Natural killer cell treated with Interleukin-12 subunit alpha and Interleukin-12 subunit beta and Interleukin-15 and Interleukin-18, amount 100 ng/mL, for 72 hours (primary cell): ENCODE measurements at places on chromosomes 16 and 17.
A peak's percentile ranks its signal among the peaks of the same experiment; 100 is the strongest.

- no peak for DNase-seq
Observed at GRCh38 chr17:6633263-6633662, 7.2 kb downstream of the KIAA0753 start.

GRCh38 chr17:58541249-58541648 is 26.8 kb upstream of the MTMR4 start:
- no peak for DNase-seq

- no peak for DNase-seq
Observed at GRCh38 chr16:85947230-85948137, 48.5 kb downstream of the IRF8 start.

DNA sequence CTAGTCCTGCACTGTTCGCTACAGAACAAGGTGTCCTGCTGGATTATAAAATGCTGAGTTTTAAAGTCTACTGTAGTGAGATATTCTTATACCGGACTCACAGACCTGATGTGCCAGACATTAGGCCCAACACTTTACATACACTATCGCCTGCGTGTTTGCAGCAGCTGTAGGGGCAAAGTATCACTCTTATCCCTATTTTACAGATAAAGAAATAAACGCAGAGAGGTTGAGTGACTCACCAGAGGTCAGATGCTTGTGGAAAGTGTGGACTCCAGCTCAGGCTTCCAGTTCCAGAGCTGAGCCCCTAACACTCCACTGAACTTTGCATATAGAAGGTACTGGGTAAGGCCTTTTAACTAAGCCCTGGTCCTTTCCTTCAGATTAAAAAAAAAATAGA is 47.4 kb downstream of the PLXDC1 start:
- DNase-seq, result no peak

DNA sequence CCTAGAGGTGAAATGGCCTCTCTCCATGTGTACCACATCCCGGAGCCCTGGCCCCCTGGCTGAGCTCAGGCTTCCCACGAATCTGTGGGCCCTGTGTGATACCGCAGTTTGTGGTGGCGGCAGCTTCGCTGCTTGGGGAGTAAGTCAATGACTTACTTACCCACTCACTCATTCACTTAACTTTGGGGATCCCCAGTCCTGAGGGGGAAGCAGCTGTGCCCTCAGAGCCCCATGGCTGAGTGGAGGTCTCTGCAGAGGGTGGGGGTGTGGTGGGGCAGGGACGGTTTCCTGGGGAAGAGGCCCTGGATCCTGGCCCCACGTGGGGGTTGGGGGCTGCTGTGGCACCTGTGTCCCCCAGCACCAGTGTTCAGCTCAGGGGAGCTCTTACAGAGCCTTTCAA is 13.2 kb downstream of the KCNJ12 start:
- no peak for DNase-seq

DNA sequence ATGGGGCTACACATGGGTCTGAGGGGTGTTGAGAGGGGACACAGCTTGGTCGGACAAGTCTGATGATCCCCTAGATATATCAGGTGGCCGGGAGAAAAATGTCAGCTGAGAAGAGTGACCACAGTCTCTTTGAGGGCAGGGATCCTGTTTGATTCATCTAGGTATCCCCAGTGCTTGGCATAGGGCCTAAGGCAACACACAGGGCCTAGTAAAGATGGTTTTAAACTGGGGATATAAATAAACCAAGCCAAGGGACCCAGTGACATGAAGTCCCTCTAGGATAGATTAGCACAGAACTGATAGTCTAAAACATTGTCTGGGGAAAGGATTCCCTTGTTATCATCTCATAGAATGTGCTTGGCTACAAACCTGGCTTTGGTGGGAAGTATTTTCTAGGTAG is 1.4 kb downstream of the ERCC4 start:
- DNase-seq, result no peak

- no peak for DNase-seq
Observed at GRCh38 chr17:43958748-43959352, 5.1 kb upstream of the PYY start.

DNA sequence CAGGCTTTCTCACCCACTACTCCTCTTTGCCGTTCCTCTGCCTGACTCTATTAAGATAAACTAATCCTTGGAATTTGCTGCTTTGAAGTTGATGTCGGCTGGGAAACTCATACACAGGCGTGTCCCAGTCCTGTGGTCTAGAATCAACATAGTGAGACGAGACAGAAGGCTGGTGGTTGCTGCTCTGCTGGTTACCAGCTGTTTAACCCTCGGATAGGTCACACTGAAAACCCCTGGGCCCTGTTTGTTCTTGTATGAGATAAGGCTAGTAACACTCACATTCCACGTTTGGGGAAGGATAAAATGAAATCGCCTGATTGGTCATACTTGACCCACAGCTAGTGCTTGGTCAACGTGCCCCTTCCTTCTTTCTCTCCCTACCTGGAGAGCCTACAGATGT is 517.0 kb downstream of the CDH13 start:
- DNase-seq, result no peak

- DNase-seq, result no peak
Observed at GRCh38 chr17:75152922-75153779, 1.2 kb downstream of the JPT1 start.

DNA sequence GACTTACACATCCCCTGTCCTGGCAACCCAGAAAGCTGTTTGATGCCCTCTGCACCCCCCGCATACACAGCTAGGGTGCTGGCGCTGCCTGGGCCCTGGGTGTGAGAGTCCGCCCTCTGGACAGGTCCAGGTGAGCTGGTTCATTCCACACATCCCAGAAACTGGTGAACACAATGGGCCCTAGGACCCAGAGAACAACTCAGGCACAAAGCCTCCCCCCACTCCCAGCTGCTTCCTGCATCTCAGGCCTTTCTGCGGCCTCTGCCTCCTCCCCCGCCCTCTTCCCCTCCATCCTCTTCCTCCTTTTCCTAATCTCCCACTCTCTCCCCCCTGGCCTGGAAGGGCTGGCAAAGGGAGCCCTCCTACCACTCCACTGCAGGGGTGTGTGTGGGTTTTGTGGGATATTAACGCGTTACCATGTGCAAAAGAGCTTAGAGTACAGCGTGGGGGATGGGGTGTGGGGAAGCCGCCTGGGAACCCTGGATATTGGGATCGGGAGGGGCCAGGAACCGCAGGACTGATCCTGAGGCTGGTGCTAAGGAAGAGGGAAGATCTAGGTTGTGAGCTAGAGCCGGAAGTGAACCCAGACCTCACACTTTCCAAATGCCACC is 1.6 kb upstream of the PPP1R9B start:
- DNase-seq, result no peak

DNA sequence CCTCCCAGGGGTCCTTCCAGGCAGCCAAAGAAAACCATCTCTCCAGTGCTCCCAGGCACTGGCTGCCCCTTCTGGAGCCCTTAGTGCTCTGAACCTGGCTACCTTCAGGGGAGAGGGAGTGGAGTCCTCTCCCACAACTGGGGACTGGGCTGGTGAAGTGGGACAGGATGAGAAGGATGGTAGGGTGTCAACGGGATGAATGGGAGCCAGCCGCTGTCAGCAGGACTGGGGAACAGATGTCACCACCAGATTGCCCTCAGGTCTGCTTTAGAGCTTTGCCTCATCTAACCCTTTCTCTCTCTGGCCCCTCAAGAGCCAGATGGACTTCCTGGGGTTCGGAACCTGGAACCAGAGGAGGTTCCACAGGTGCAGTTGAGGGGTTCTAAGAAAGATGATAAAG is 488 bp upstream of the SEBOX start:
- no peak for DNase-seq

DNA sequence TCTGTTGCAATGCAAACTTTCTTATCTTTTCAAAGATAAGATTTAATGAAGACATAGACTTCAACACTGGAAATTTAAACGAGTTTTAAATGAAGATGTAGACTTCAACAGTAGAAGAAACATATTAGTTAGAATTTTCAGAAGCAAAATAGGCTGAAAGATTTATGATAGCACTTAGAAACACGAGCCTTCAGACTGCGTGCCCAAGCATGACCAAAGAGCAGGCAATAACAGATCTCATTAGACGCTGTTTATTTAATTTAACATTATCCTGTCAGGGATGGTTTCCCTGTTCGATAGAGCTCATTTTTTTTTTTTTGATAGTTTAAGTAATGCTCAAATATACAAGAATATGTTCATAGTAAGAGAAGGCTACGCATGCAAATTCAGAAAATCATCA is 604.7 kb upstream of the SOX9 start:
- DNase-seq, result no peak

- no peak for DNase-seq
Observed at GRCh38 chr17:74883241-74883745, 10.1 kb downstream of the FADS6 start.

GRCh38 chr17:28570716-28571360 is 486 bp downstream of the PIGS start:
- DNase-seq, result no peak

DNA sequence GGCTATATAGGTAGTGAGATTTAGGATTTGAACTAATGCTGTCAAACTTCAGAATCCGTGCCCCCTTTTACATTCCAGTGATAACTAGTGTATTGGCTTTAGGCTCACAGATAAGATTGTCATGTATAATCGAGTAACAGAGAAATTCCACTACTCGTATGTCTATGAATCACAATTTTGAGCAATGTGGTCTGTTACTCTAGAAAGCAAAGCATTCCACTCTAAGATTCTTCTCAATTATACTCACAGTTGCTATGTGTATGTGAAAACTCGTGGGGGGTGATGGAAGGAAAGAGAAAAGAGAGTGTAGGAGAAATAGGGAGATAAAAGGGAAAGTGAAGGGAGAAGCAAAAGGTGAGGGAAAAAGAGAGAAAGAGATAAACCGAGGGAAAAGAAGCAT is 1175.1 kb upstream of the GOT2 start:
- no peak for DNase-seq

DNA sequence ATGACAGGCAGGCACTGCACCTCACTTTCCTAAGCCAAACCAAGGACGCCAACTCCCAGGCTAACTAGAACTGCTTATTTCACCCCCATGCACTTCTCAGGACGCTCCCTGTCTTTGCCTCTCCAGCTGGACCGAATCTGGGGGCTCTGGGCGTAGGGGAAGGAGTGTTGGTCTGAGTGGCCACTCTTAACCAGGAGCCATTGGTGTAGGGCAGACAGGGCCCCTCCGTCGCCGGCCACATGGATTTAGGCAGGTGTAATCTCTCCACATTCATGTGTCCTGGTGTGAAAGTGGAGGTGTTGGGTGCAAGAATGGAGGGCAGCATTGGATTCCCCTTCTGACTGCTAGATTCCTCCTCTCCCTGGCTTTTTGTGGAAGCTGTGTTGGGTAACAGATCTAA is 9.8 kb downstream of the ATP2C2 start:
- no peak for DNase-seq

- no peak for DNase-seq
Observed at GRCh38 chr17:12114686-12115418, 94.2 kb downstream of the MAP2K4 start.

DNA sequence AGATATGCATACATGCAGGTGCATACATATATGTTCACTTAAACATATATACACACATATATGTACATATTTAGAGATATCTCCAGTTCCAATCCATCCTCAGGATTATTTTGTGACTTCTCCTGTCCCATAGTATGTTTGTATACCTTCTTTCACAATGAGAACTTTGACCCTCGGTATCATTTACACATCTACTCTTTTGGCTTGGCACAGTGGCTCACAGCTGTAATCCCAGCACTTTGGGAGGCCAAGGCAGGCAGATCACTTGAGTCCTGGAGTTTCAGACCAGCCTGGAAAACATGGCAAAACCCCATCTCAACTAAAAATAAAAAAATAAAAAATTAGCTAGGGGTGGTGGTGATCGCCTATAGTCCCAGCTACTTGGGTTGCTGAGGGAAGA is 148.1 kb upstream of the CCL2 start:
- DNase-seq, result no peak

DNA sequence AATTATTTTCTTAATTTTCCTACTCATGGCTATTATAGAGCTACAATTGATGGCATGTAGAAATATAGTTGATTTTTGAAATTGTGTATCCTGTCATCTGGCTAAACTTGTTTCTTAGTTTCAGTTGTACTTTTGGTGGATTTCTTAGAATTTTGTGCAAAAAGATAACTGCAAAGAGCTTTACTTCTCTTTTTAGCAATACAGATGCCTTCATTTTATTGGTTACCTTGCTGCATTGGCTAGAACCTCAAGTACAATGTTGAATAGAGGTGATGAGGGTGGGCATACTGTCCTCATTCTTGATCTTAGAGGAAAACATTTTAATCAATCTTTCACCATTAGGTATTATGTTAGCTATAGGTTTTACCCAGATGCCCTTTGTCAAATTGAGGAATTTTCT is 67.9 kb downstream of the METRNL start:
- DNase-seq, result no peak

- DNase-seq, result peak; percentile 12
Observed at GRCh38 chr17:3768769-3769168, 32.2 kb downstream of the ITGAE start.

DNA sequence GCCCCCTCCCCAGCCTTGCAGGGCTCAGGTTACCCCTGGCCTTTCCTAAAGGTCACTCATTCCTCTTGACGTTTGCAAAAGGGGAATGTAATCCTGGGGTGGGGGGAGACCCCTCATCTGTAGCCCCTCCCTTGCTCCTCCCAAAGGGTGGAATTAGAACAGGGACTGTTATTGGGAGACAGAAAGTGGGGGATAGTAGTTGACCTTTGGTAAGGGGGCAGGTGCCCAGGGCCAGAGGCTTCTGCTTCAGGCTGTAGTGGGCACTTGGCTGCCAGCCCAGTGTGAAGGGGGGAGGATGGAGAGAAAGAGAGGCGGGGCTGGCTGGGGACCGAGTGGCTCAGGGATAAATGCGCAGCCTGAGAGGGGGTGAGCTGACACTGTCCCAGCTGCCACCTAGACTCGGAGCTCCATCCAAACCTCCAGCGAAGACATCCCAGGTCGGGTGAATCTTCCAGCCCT is at the start of gene ENO3:
ENO3 (plus strand) TSS at position 374 of the 459 bp plus-strand sequence. CDS start 711 bp downstream, outside the sequence.
- DNase-seq, result no peak

DNA sequence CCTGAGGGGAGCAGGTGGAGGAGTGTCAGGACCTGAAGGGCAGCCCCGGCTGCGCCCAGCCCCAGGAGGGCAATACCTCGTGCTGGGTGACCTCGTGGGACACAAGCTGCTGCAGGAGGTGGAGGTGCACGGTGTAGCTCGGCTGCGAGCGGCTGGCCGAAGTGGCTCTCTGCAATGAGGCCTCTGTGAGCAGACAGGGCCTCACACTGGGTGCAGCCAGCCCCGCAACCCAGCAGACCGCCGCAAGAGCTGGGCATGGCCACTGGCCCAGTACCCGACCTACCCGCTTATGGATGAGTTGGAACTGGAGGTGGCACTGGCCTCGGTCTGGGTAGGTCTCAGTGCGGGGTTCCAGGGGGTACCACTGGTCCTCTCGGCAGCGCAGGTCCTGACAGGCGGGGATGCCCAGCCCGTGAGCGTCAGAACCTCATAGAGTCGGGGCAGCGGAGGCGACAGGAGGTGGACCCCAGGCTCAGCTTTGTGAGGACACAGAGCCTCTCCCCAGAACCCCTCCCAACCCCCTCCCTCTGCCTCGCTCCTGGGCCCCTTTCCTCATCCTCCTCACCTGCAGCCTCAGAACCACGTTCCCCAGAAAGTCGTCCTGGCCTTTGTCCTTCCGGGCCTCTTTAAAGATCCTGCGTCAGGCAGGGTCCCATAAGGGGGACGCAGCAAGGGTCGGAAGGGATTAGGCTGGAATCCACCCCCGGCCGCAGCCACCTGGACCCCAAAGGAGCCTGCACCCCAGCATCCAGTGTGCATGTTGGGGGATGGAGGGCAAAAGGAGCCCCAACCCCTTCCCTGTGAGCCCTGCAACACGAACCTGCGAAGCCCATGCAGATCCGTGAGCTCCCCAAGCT is 4.0 kb downstream of the UNC13D start:
- no peak for DNase-seq
